Memory B cell (primary cell): ENCODE measurements at places on chromosomes 16 and 17.
A peak's percentile ranks its signal among the peaks of the same experiment; 100 is the strongest.

DNA sequence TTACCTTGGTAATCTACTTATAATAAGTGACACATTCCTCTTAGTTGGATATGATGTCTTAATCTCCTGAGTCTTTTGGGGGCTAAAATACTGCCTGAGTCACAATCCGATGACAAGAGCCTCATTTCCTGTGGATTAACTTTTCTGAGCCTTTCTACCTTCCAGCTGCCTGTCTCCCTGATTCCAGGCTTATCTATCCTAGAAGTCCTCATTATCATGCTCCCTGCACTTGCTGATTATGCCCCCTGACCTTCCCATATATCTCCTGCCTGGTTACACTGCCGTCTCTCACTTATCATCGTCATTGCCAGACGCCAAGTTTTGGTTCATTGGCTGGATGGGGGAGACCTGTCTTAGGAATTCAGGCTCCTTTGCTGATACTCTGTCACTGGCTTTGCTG, 727.4 kb upstream of the CA10 start:
- no peak for DNase-seq

DNA sequence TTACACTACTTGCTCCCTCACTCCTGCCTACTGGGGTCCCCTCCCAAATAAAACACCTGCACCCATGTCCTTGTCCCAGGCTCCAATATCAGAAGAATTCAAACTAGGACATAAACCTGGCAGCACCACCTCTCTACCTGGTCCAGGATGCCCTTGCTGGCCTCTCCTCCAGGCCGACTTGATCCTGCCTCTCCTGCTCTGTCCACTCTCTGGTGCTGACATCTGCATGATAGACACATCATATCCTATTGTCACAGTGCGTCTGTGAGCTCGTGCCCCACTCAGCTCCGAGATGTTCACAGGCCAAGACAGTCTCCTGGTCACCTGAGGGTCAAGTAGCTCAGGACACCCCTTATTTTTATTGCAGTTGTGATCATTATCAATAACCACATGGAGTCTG, 31.5 kb upstream of the GRIN2A start:
- no peak for DNase-seq

GRCh38 chr17:10668775-10669174, 11.7 kb upstream of the MYH3 start:
- DNase-seq: no peak

DNA sequence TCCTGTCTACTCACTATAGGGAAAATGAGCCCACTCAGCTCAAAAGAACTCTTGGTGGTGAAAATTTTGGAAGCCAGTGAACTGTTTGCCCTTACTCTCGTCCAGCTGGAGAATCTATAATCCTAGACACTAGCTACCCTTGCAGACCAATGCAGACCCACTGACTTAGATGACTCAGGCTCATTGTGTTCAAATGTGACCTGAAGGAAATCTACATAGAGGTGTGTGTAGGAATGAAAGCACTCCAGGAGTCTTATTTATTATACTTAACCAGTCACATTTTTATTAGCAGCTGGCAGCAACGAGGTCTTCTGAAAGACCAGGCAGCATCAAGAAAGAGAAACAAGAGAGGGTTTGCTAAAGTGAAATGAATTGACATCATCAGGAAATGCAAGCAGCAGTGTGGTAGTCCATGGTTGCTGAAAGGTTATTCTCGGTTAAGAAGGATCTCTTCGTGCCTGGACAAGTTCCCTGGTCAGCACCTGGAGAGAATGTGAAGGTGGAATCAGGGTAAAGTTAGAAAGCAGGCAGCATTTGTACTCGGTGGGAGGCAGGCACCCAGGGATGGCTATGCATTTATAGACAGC, 1.4 kb downstream of the KRTAP29-1 start:
- DNase-seq: no peak

DNA sequence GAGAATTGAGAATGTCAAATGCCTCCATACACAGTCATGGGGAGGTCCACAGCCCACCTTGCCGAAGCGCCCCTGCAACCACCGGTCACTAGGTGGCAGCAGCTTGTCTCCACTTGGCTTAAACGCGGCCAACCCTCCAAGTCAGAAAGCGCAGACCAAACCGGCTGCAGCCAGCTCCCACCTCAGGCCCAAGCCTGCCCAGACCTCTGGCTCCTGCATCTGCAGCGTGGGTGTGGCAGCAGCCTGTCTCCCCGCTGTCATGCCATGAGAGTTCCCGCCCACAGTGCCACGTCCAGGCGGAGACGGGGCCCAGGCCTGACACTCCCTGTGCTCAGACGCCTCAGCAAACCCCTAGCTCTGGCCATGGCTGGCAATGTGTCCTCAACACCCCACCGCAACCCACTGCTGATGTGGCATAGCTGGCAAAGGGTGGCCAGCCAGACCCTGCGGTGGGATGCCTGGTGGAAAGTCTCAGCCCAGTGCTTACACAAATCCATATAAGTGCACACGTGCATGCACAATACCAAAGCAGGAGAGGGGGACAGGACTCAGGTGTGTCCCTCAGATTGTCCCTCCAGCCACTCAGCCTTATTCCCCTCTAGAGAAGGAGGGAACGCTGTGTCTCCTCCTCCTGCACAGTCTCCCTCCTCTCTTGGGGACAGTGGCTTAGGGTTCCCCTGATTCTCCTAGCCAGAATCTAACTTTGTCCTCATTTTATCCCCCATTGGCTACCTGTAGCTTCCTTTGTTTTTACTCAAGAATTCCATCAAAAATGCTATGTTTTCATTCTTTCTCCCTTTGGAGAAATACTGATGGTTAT, 10.9 kb downstream of the COPZ2 start:
- peak; percentile 78 for DNase-seq

- DNase-seq: no peak
Measured at GRCh38 chr17:56896217-56896967, 17.5 kb downstream of the TRIM25 start.

DNA sequence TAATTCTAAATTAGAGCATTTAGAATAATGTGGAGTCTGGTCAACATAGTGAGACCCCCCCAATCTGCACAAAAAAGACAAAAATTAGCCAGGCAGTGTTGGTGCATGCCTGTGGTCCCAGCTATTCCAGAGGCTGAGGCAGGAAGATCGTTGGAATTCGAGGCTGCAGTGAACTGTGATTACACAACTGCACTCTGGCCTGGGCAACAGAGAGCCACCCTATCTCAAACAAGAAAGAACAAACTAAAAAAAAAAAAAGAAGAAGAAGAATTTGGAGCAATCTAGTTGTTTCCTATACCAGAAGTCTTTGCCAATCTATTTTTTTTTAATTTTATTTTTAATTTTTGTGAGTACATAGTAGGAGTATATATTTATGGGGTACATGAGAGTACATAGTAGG, 6.0 kb downstream of the CETP start:
- DNase-seq: no peak

- peak; percentile 75 for DNase-seq
Measured at GRCh38 chr17:77400445-77400870, 259.7 kb downstream of the SEC14L1 start.

GRCh38 chr17:47120521-47121095, 68.5 kb downstream of the CDC27 start:
- DNase-seq: no peak

- DNase-seq: peak; percentile 75
Measured at GRCh38 chr17:41801374-41802271, 10.1 kb downstream of the P3H4 start.

DNA sequence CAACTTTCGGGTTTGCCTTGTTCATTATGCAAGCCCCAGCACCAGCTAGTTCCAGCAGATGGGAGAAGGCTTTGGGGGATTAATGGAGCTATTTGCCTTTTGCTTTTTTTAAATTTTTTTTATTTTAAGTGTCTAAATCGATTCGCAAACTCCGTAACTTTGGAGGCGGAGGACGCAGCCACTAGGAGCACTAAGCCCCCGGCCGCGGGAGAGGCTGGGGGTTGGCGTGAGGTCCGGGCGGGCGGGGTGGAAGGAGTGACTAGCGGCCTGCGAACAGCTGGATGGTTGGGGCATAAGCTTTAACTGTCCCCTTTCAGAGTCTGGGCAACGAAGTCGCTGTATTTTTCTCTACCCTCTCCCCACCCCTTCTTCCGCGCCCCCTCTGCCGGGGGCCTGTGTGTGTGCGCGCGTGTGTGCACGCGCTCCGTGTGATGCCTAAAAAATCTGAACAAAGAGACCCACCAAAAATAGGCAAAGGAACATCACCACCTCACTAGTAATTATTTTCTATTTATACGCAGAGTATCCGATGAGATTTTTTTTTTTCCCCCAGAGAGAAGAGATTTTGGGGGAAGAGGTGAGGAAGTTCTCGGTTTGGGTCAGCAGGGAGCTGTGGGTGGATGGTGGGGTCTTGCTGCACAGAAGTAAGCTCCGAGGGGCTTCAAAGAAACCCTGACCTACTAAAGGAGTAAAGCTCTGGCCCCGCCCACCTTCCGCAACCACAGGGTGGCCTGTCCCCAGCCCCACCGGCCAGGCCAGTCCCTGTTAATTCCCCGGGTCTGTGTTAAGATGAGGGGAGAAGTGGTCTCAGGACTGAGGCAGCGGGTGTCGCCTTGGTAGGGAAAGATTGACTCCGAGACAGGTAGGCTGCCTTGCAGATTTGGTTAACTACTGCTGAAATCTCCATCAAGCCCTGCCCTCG, 2.3 kb downstream of the SHISA9 start:
- DNase-seq: no peak

- no peak for DNase-seq
Measured at GRCh38 chr16:85005285-85006069, 5.9 kb downstream of the ZDHHC7 start.

- DNase-seq: peak; percentile 76
Measured at GRCh38 chr17:38349097-38349730, 2.4 kb upstream of the SOCS7 start.

DNA sequence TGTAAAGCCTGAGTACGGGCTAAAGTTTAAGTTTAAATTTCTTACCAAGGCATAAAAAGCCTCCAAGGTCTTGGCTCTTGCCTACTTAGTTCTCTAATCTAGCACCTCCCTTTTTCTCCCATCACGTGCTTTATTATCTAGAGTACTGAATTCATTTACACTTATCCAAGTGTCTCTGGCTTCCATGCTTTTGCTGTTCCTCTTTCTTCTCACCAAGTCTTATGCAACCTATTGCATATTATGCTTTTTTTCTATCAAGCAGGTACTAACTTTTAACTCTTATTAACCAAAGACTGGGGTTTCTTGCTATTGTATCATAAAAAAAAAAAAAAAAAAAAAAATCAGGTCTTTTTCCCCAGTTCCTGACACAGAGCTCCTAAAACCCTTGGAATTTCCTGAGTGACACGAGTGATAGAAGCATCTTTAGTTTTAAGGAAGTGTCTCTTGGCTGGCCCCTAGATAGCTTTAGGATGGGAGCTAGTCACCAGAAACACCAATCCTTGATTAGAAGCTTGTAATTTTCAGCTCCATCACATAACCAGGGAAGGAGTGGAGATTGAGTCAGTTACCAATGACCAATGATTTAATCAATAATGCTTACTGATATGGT, 44.9 kb downstream of the SSH2 start:
- DNase-seq: no peak

DNA sequence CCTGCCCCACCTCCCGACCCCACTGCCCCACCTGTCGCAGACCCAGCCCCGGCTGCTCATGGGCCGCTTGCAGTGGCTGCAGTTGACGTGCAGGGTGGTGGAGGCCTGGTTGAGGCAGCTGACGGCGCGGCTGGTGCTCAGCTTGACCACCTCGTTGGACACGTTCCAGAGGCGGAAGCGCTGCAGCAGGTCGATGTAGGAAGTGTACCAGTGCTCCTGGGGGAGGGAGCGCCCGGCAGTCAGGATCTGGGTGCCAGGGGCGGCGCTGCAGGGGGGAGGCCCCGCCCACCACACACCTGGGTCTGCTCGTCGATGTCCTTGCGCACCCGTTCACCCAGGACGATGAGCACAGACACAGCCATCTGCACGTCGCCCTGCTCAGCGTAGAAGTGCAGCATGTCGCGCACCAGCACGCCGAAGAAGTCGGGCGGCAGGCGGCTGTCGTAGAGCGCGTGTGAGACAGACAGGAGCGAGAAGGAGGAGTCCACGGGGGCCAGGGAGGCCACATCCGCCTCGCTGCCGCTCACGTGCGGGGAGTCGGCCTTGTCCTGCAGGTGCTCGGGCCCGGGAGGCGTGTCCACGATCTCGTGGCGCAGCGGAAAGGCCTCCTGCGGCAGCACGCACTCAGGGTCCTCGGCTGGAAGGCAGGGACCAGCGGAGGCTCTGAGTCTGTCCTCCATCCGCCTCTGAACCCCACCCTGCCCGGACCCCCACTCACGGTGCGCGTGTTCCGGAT, 995 bp upstream of the JMJD8 start:
- no peak for DNase-seq

GRCh38 chr16:10325783-10326543, 59.9 kb upstream of the ATF7IP2 start:
- no peak for DNase-seq

DNA sequence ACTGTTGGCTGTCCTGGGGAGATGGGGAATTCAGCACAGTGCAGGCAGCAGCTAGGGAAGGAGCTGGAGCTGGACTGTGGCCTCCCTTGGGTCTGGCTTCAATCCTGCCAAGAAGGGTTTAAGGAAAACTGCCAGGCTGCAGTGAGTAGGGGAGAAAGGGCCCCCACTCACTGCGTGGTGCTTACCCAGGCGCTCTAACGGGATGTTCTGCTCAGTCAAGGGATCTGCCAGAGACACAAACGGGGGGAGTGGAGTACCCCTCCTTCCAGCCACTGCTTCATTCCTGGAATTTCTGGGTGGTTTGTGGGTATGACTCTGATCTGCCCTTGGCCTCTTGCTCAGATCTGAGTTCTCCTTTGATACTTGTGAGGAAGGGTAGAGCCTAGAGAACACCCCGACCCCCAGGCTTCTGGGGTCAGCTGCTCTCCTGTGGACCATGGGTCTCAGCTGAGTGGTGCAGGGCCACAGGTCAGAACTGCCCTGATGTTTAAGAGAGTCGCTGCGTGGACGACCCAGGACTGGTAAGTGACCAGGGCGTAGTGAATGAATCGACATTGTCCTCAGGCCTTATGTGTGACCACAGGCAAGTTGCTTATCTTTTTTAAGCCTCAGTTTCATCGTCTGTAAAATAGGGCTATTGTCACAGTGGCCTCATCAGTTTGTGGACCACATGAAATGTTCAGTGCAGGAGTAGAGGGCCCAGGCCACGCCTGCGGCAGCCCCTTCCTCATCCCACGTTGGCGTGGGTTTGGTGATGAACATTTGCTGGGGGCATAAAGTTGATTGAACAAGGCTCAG, 9.6 kb downstream of the CRISPLD2 start:
- no peak for DNase-seq

GRCh38 chr16:54912720-54913119, 17.9 kb upstream of the IRX5 start:
- no peak for DNase-seq
